ENCODE measurements at places on chromosomes 7 and 10. TPM values are rescaled to one million over a fixed set of nuclear protein-coding genes. Genes with fewer than 3 reads are reported as not detected.

Gene DNAJC1
- 48.4 TPM for total RNA-seq

Gene OPN4
- total RNA-seq, result not detected

Gene NANOS1
- total RNA-seq, result 14.3 TPM

Gene MACC1
- 0.33 TPM for total RNA-seq

Gene HDAC9
- 48.3 TPM for total RNA-seq

Gene PLCE1
- total RNA-seq, result 4.1 TPM

Gene SPDYE6
- not detected for total RNA-seq

Gene LEP
- 456 TPM for total RNA-seq

Gene IKZF1
- 49.3 TPM for total RNA-seq

Gene ABCB4
- total RNA-seq, result 2.3 TPM

Gene ADAM22
- total RNA-seq, result 3.4 TPM

Gene FAM13C
- 29.5 TPM for total RNA-seq

Gene WAC
- 102 TPM for total RNA-seq

Measured in subcutaneous adipose tissue (tissue), 4 donors.